ENCODE measurements at places on chromosomes 6 and 20.

DNA sequence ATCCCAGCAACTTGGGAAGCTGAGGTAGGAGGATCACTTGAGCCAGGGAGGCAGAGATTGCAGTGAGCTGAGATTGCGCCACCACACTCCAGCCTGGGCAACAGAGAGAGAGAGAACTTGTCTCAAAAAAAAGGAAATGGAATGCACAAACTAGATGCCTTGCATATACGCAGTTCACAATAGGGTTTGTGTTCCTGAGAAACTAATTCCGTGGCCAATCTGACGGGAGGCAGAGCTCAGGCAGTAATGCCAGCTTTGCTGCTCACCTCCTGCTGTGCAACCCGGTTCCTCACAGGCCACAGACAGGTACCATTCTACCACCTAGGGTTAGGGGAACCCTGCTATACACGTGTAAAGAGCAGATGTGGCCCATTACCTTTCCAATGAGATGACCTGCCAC is 1.4 kb downstream of the CDK5RAP1 start:
- no peak for DNase-seq

DNA sequence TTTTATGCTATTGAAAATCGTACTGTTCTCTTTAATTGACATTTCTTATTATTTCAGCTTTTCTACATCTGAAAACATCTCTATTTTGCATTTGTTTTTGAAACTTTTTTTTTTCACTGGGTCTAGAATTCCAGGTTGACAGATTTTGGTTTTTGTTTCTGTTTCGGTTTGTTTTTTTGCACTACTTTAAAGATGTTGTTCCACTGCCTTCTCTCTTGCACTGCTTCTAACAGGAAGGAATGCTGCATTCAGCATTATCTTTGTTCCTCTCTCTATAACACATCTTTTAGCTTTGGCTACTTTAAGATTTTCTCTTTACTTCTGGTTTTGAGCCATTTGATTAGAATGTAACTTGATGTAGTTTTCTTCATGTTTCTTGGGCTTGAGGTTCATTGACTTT is 20.1 kb upstream of the SLC17A1 start:
- DNase-seq: no peak

DNA sequence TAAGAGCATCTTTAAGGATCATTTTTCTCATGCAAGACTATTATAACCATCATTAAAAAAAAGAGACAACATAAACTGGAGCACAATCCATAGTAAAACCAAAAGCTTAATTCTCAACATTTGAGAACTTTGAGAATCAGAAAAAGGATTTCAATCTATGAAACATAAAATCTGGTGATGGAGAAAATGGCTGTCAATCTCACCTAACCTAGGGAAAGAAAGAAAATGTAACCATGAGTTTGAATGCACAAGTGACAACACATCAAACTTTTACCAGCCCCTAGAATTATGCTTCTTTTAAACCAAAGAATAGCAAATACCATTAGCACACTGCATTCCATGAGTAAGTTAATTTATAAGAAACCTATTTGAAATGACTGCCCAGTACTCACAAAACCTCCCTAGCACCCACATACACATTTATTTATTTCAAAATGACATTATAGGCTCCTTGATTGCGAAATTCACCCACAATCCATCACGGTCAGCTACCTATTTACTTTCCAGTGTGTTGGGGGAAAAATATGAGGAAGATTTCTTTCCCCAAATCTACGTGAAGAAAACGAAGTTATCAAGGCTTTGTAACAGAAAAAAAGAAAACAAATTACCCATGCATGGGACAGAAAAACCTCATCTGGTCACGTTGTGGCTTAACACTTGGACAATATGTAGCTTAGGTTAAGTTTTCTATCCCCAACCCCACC is 828 bp downstream of the ASCC3 start:
- DNase-seq: no peak

DNA sequence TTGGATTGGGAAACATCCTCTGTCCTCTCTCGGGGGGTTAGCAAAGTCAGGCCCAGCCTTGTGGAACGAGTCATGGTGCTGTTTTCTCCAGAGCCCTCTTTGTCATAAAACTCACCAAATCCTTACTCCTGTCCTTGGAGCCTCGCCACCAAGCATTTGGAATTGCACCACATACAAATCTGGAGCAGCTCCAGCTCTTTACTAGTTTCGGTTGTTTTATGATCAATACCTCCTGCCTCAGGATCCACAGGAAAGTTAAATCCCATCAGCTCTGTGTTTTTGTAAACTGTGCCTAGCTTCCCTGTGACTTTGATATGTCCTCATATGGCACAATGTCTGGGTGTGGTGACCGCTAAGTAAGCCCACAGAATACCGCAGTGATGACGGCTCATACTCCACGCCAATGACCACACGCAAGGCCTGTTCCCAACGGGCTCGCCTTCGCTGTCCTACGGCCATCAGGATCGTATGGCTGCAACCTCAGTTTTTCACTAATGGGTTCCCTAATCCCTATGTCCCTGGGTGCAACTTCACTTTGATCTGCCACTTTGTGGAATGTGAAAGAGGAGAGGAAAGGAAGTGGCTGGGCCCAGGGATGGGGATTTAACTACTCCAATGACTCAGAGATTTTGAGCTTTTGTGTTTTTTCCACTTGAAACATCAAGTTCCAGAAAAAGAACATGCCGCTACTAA is 111.3 kb upstream of the FOXQ1 start:
- no peak for DNase-seq

- peak; percentile 58 for DNase-seq
These were observed 60.0 kb upstream of the BTN3A2 start for GRCh38 chr6:26304797-26305640.

- DNase-seq: peak; percentile 90
These were observed 434 bp upstream of the ECI2 start for GRCh38 chr6:4135665-4136353.

- no peak for DNase-seq
These were observed 72.2 kb downstream of the SGK1 start for GRCh38 chr6:134245706-134246105.

GRCh38 chr6:63272397-63272796 is 47.4 kb downstream of the LGSN start:
- no peak for DNase-seq

DNA sequence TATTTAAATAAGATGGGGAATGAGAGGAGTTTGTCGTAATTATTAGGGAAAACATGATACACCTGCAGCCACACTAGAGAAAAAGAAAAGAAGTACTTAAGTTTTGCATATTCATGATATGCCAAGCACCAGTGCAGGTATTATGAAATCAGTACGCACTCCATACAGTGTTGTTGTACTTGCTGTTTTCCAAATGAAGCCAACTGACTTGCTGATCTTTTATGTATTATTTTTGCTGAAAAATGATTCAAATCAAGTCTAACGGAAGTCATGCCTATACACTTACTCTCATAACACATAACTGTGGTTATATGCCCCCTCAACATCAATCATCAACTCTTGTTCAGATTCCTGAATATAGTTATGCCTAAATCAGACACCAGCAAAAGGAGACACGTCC is 584.9 kb upstream of the EYS start:
- no peak for DNase-seq

All from activated CD4-positive, alpha-beta T cell treated with anti-CD3 and anti-CD28 coated beads for 1 hour (primary cell).